SIG-M5 (cell line): ENCODE measurements at places on chromosomes 2 and 18.

- DNase-seq, result no peak
These were observed 31.9 kb downstream of the KLHL23 start for GRCh38 chr2:169765523-169765922.

GRCh38 chr2:6177811-6178210 lies 485.6 kb downstream of the SOX11 start:
- DNase-seq, result no peak

GRCh38 chr2:226362980-226363379 lies 436.6 kb downstream of the IRS1 start:
- no peak for DNase-seq

DNA sequence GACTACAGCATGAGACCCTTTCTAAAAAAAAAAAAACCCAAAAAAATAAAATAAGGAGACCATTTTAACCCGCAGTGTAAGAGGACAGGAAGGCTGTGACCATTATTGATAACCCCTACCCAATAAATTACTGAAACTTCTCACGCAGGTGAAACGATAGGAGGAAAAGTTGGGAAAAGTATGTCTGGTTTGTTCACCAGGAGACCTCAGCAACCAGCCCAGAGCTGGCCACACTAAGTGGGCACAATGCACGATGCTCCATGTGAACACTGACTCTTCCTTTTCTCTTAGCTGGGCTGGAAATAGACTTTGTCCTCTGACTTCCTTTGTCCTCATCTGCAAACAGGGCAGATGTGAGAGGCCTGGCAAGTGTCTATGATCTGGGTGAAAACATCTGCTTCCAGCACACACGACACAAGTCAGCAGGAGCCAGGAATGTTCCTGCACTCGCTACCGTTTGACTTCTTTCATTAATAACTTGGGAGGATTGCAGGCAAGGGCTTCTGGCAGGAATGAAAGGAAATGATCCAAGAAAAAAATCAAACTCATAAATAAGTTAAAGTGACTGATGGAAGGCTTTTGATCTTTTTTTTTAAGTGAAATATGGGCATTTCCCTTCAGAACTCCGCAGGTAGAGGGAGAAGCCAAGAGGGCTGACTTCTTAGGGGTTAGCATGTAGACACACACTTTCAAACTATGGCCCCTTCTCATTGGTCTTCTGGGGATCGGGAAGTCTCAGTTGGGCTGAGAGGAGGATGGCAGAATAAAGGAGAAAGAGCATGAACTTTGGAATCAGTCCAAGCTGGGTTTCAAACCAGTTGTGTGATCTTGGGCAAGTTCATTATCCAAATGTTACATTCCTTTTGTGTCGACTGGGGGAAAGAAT lies 137.4 kb upstream of the MYCN start:
- DNase-seq, result no peak

DNA sequence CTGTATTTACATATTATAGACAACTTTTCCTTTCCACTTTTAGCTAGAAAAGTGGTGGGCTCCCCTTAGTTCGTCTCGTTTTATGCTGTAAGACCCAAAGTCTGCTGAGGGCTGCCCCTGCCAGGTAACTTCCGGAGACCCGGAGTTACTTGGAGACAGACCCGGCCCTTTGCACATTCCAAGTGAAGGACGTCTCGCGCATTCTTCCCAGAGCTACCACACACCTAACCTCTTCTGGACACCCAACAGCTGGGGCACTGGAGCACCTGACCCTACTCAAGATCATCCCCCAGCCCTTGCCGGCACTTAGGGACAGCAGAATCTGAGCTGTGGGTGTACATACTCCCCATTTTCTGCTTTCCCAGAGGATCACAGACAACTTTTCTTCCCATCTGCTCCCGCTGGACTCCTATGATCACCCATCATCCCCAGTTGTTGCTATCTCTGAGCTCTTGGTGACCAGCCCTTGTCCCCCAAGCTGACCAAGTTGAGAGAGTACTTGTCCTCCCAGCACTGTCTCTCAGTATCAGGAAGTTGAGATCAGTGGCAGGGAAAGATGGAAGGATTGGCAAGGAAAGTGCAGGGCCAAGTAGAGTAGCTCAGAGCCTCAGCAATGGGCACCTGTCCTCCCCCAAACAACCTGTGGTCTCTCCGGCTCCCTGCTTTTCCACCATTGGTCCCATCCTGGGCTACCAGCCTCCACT lies 8.4 kb upstream of the SATB2 start:
- no peak for DNase-seq

DNA sequence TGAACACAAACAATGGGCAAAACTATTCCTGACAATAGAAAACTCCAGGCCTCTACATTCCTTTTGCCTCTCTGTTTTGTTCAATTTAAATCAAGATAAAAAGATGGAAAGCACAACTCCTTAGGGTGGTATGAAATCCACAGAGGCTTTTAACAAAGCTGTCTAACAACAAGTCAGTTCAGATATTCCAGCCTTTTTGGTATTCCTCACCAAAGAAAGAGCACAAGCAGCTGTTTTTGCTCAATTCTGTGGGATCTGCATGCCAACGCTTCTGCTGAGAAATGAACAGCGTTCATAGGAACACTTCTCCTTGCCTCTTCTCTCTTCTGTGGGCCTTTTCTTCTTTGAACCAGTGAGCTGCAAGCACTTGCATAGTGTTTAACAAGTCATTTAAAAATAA lies 411.6 kb upstream of the TCF4 start:
- no peak for DNase-seq

- no peak for DNase-seq
These were observed 308.7 kb downstream of the CBLN2 start for GRCh38 chr18:72235422-72235821.

DNA sequence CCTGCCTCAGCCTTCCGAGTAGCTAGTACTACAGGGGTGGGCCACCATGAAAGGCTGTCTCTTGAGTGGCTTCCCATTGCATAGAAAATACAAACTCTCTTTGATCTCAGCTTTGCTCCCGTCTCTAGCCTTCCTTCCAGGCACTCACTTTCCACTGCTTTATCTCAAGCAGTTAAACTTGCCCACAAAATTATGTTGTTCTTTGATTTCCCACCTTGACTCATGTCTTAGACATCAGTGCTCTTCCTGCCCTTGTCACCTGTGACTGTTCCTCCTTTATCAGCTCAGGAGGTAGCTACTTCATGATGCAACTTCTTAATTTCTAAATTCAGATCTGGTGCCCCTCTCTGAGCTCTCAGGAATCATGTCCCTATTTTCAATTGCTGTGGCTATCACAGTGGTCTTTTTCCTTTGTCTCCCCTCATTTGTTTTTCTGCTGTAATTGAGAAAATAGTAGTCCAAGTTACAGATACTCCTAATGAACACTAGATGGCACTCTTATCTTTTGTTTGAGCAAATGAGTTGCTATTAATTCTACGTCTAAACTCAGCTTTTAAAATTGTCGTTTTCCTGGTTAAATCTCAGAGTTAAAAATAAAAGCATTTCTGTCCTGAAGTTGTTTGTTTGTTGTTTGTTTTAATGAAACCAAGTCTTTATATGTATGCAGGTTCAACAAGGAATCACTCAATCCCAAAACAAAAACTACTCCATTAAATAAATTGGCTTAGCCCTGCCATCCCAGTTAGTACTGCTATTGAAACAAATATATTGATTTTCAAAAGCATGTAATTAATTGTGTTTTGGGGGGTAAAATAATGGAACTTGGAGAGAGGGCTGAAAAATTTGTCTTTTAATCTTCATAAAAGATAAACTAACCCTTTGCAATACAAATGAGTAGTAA lies 46.9 kb upstream of the GREB1L start:
- peak; percentile 44 for DNase-seq

DNA sequence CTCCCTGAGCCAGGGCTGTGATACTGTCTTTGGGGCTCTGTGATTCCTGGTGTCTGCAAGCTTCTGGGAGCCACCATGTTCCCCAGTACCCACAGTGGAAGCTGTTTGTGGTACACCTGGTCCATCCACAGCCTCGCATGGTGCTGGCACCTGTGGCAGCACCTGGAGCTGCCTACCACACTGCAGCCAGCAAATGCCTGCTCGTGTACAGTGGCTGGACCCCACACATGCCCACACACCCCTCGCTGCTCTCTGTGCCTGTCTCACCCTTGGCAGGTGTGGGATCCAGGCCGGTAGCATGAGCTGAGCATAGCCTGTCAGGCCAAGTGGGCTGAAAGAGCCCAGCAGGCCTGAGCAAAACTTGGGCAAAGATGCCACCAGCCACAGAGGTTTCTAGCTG lies 41.8 kb upstream of the CSRNP3 start:
- no peak for DNase-seq

GRCh38 chr18:10143596-10143995 lies 229.8 kb downstream of the VAPA start:
- DNase-seq, result no peak

DNA sequence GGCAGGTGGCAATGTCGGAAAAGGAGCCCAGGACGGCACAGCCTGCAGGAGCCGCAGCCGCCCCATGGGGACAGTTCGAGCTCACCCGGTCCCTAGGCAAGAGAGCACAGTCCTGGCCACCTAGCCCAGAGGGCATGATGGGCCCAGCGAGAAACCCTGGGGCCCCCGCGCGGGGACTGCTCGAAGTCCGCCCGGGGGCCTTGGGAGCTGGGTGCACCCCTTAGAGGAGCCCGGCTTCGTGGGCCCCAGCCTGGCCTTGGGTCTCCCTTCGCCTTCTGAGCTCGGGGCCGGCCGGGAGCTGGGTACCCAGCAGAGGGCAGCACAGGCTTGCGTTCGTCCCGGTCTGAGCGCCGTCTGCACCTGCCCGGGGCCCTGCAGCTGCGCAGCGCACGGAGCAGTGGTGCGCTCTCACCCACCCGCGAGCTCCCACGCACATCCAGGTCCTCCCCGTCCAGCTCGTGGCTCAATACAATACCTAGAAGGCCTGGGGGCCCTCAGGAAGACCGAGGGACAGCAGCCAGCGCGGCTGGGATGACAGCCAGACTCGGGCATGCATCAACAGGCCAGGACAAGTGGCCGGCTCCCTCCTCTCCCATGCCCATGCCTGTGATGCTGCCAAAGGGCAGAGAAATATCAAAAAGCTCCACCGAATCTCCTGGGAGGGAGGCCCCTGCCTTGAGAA lies 96.2 kb upstream of the ZNF532 start:
- DNase-seq, result no peak

GRCh38 chr2:32739664-32740063 lies 111.8 kb downstream of the TTC27 start:
- no peak for DNase-seq

DNA sequence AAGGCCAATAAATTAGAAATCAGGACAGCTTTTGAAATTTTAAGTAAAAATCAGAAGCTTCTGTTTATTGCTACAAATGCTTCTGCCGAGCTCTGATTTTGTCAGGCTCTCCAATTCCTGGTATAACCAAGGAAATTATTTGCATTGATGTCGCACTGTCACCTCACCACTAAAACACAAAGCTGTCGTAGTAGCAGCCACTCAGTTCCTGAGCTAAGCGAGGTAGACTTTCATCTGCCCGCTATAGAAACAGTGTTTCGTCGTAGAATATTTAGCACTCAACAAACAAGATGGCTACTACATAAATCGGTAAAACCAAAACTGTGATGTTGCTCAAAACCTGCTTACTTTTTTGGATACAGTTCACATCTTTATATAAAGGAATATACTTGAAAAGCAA lies 141.3 kb upstream of the FOSL2 start:
- DNase-seq, result no peak

GRCh38 chr2:199798831-199799580 lies 52.0 kb downstream of the FTCDNL1 start:
- DNase-seq, result no peak

GRCh38 chr18:47151439-47151838 lies 1.1 kb upstream of the HDHD2 start:
- DNase-seq, result no peak

DNA sequence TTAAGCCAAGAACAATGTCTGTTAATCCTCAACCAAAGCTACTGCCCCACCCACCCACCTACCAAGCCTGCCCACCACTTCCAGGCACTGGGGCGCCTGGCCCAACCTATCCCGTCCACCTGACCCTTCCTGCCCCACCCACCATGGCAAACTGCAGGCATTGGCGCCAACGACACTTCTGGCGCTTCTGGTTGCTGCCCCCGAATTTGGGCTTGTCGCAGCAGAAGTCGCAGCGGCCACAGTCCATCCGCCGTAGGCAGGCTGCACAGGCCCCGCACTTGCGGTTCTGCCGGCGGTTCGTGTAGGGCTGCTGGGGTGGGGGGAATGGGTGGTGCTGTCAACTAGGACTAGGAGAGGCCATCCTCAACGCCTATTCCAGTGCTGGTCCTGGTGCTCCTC lies 7.3 kb downstream of the MBD1 start:
- no peak for DNase-seq

- no peak for DNase-seq
These were observed 515.5 kb upstream of the MYT1L start for GRCh38 chr2:2846332-2847208.

DNA sequence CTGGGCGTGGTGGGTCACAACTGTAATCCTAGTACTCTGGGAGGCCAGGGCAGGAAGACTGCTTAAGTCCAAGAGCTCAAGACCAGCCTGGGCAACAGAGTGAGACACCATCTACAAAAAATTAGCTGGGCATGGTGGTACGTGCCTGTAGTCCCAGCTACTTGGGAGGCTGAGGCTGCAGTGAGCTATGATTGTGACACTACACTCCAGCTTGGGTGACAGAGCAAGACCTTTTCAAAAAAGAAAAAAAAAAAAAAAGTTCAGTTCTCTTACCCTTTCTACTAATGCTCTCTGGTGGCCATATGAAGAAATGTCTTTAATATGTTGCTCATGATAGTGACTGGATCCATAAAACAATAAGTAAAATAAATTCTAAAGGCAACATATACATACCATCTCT lies 14.9 kb downstream of the TYW5 start:
- peak; percentile 20 for DNase-seq

- DNase-seq, result no peak
These were observed 56.5 kb upstream of the TTC39C start for GRCh38 chr18:23958036-23958435.

DNA sequence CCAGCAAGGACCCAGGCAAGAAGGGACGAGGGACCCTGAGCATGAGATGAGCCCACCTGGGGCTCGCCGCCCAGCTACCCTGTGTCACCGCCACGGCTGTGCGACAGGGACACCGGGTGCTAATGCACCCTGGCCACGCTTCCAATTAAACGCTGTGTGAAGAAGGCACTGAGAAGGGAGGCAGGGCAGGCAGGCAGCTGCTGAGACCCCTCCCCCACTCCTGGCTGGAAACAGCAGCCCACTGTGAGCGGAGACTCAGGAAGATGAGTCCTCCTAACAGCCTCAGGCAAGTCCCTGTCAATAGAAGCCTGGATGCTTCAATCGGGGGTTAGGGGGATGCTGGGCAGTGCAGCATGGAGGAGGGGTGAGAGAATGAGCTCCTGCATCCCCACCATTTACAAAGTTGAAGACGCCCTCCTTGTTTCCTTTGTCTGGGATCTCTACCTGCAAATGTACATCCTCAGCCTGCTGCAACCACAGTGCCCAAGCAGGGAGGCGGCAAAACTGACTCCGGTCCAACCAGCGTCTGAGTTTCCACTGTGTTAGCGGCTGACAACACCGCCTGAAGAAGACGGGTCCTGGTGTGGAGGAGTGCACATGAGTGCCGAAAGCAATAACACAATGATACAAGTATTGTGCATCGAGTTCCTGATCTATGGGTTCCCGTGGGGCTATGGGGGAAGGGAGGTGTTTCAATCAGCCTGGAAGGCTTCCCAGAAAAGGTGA lies 12.8 kb downstream of the TMEM163 start:
- no peak for DNase-seq
